ENCODE measurements at places on chromosomes 2 and 18. TPM values are rescaled to one million over a fixed set of nuclear protein-coding genes. Genes with fewer than 3 reads are reported as not detected.

PDE1A gene
- 1.7 TPM for total RNA-seq

EFR3B gene
- total RNA-seq = 0.67 TPM

CCDC102B gene
- 3.6 TPM for total RNA-seq

DNAH6 gene
- under 0.01 TPM for total RNA-seq

LDLRAD4 gene
- 7.0 TPM for total RNA-seq

Measured in vein endothelial cell (primary cell).